Activated naive CD8-positive, alpha-beta T cell treated with anti-CD3 and anti-CD28 coated beads for 36 hours (primary cell): ENCODE measurements at places on chromosomes 16 and 17. TPM values are rescaled to one million over a fixed set of nuclear protein-coding genes. Genes with fewer than 3 reads are reported as not detected.

GRCh38 chr16:14307527-14308367 is 236.6 kb downstream of the MRTFB start:
- DNase-seq = no peak
- H3K4me1 ChIP-seq = peaks cover 35% of the 10 kb centered on the region
- no peaks in the 10 kb centered on the region for H3K27me3 ChIP-seq
- no peak overlapping the region for H3K27ac ChIP-seq

DNA sequence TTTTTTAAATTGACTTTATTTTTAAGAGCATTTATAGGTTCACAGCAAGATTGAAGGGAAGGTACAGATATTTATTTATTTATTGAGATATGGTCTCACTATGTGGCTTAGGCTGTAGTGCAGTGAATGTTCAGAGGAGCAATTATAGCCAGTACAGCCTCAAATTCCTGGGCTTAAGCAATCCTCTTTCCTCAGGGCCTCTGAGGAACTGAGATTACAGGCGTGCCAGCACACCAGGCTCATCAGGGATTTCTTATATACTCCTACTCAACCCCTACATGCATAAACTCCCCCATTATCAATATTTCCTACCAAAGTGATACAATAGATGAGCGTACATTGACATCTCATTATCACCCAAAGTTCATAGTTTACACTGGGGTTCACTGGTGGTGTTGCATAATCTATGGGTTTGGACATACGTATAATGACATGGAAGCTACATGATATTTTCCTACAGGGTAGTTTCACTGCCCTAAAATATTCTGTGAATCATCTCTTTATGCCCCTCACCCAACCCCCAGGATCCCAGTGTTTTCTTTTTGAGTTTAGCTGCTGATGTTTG is 33.5 kb downstream of the HS3ST3B1 start:
- H3K4me1 ChIP-seq = peaks cover 89% of the 10 kb centered on the region
- DNase-seq = no peak
- peak overlapping the region; percentile 69 for H3K27ac ChIP-seq
- H3K4me3 ChIP-seq = no peak overlapping the region
- H3K27me3 ChIP-seq = no peaks in the 10 kb centered on the region

DNA sequence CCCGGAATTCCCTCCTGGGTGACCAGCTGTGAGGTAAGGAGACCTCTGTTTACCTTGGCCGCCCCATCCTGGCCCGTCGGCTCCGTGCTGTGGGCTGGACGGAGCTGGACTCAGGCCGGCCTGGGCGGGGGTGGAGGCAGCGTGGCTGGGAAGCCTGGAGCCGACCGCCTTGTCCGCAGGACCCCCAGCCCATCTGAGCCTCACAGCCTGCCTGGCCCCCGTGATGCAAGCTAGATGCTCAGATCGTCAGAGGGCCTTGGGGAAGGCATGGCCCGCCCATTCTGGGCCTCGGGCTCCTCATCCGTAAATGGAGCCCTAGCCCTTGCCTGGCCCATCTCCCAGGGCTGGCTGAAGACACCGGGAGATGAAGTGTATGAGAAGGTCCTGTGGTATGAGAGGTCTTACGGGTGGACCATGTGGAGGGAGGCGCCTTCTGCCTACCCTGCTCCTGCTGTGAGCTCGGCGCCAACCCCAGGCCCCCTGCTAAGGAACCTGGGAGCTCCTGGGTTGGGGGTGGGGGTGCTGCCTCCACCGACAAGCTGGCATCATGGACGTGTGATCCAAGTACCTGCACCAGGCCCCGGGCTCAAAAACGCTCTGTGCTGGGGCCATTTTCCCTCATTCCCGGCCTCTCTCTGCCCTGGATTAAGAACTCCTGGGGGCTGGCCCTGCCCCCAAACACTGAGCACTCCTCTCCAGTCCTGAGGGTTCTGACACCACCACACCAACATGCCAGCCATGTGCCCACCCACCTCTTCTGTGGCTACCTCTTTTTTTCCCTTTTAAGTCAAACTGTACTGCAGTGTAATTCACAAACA is 5.4 kb upstream of the P2RX1 start:
- H3K4me1 ChIP-seq = peaks cover 4% of the 10 kb centered on the region
- H3K27ac ChIP-seq = no peak overlapping the region
- no peak overlapping the region for H3K4me3 ChIP-seq
- no peaks in the 10 kb centered on the region for H3K36me3 ChIP-seq
- no peaks in the 10 kb centered on the region for H3K27me3 ChIP-seq

GRCh38 chr16:369866-370436 is 387 bp downstream of the MRPL28 start:
- DNase-seq = no peak
- H3K27me3 ChIP-seq = no peaks in the 10 kb centered on the region
- H3K4me3 ChIP-seq = peak overlapping the region; percentile 68
- H3K27ac ChIP-seq = peak overlapping the region; percentile 25

DNA sequence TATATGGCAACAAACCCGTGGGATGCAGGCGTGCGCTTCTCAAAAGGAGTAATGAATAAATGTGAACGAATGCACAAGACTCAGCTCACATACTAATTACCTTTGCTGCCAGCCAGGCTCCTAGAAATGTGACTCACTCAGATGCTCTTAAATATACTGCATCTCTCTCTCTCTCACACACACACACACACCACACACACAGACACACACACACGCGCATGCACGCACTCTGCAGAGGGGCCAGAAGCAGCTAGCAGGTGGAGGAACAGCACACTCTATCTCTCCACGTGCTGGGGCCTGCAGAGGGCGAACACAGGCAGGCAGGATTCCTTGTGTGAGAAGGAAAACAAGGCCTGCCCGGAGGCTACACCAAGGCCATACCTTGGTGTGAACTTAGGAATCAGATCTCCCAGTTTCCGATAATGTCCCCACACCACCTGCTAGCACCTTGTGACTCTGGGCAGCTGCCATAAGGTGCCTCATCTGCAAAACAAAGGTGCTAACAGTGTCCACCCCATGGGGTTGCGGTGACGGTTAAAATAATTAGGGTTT is 5.3 kb downstream of the GPRC5B start:
- H3K27ac ChIP-seq = no peak overlapping the region
- H3K27me3 ChIP-seq = peaks cover 37% of the 10 kb centered on the region
- no peak for DNase-seq
- H3K4me1 ChIP-seq = peaks cover 5% of the 10 kb centered on the region

Gene TEKT1
- not detected for total RNA-seq
